BE2C (cell line): ENCODE measurements at places on chromosomes 5 and 9.

GRCh38 chr5:134005417-134006061, 764 bp upstream of the VDAC1 start:
- peak; percentile 27 for DNase-seq

- DNase-seq: peak; percentile 61
Observed at GRCh38 chr5:159571501-159572244, 241.4 kb upstream of the IL12B start.

DNA sequence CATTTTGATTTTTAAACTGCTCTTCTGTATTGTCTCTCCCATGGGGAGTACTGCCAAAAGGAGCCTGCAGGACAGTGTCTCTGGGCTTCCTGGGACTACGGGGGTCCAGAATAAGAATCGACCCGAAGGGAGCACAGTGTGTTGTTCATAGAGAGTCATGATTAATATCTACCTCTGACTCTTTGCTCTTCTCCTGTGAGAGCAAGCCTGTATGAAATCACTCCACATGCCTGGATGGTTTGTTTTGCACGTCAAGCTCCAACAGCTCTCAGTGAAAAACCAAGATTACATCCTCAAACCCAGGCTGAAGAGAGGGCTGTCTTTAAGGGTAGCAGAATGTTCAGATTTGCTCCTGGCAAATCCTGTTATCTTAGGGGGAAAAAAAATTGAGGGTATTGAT, 1860.0 kb upstream of the WWC1 start:
- no peak for DNase-seq

DNA sequence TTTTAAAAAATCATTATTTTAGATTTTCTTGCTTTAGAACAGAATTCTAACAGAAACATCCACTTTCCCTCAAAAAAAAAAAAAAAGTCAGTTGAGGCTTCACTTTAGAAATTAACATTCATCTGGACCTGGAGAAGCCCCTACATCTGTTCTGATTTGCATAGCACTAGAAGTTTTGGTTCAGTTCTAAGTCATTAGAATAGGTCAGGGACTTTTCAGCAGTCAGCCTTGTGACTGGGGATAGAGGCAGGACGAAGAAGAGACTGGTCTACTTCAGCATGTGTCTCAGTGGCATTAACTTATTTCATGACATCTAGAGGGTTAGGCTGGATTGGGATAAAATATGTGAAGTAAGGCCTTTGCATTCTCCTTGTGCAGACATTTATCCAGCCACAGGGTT, 215.8 kb upstream of the DAB2 start:
- DNase-seq: no peak

- DNase-seq: no peak
Observed at GRCh38 chr5:140266471-140267200, 36.3 kb downstream of the PFDN1 start.

DNA sequence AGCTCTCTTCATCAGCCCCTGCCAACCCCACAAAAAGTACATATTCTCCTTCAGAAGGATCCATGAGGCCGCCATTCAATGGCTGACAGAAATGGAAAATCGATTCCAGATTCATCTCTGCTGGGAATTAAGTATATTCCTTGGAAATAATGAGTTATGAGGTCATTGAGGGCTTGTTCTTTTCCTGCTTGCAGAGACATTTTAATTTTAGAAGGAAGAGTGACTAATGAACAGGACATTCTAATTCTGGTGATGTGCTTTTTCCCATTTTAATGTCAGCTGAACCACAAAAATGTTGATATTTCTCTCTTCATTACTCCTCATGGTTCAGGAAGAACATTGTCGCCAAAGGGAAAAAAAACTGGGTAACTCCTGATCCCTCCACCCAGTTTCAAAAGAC, 314.0 kb downstream of the PIK3R1 start:
- DNase-seq: no peak

GRCh38 chr5:1547236-1547635, 23.5 kb upstream of the LPCAT1 start:
- no peak for DNase-seq

DNA sequence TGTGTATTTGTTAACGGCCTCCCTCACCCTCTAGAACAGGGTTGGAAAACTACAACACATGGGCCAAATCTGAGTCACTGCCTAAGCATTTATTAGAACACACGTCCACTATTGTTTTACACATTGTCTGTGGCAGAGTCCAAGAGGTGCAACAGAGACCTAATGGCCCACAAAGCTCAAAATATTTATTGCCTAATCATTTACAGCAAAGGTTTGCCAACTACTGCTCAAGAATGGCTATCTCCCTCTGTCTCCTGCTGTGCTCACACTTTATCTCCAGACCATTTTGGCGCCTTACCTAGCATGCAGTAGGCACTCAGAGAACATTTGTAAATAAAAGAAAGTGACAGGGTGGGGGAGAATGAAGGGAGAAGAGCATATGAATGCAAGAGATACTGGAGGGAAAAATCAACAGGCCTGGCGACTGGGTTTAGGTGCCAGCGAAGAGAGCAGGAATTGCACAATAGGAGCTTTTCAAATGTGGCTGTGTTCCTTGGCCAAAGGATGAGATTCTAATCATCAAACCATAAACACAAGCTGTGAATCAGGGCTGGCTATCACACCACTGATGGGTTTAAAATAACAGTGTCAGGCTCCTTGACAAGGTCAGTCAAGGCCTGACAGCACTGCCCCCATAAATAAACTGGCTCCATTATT, 80.3 kb downstream of the EPB41L4A start:
- DNase-seq: no peak
